ENCODE measurements at places on chromosomes 16 and 17.

DNA sequence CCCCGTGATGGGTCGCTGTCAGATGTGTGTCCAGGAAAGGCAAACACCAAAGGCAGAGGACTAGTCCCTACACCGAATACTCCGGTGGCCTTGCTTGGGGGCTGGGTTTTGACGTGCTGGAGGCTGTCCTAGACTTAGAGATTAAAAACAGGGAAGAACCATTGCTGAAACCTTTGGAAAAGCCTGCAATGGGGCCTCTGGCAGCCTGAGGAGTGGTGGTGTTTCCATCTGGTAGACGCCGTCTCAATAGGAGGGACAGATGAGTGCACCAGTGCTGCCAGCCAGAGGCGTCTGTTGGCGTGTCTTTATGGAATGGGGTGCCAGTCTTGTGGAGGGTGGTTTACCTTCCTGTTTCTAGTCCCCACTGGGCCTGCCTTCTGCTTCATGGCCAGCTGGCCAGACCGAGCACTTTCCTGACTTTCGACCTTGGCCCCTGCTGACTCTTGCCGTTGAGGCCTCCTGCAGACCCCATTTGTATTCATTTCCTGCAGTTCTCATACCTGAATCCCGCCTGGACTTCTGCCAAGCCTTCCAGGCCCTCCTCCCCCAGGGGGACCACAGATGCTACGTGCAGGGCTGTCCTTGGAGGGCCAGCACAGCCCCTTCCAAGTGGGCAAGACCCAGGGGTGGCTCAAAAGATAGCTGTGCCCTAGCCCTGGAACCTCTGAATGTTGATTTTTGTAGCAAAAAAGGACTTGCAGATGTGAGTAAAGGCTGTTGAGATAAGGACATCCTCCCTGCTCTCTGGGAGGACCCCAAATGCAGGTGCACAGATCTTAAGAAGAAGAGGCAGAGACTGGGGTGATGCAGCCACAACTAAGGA lies 1.9 kb upstream of the DNASE1 start:
- DNase-seq, result peak; percentile 17

DNA sequence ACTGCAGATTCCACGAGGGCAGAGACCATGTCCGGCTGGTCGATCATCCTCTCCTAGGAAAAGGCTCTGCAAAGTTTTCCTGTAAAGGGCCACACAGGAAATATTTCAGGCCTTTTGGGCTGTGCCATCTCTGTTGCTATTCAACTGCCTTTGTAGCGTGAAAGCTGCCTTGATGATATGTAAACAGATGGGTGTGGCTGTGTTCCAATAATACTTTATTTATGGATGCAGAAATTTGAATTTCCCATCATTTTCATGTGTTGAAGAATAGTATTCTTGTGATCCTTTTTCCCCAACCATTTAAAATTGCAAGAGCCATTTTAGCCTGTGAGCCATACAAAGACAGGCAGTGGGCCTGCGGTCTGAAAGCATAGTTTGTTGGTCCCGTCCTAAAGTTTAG lies 950.7 kb upstream of the RBFOX1 start:
- DNase-seq, result no peak

DNA sequence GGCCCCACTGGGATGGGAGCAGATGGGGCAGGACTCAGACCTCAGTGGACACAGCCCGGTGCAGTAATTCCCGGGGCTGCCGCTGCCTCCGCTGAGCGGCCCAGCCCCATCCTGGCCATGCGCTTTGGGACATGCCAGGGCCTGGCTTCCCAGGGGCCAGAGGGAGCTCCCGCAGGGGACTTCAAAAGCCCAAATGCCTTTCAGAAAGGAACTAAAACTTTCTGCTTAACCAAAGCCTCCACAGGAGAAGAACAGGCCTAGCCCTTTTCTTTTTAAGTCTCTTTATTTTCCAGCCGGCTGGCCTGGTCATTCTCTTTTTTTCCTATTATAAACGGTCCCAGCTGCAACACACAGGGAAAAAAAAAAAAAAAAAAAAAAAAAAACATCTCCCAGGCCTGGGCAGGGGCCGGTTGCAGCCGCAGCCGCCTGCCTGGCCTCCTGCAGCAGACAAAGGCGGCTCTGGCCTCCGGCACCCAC lies 10.7 kb upstream of the ZNF423 start:
- DNase-seq, result no peak

DNA sequence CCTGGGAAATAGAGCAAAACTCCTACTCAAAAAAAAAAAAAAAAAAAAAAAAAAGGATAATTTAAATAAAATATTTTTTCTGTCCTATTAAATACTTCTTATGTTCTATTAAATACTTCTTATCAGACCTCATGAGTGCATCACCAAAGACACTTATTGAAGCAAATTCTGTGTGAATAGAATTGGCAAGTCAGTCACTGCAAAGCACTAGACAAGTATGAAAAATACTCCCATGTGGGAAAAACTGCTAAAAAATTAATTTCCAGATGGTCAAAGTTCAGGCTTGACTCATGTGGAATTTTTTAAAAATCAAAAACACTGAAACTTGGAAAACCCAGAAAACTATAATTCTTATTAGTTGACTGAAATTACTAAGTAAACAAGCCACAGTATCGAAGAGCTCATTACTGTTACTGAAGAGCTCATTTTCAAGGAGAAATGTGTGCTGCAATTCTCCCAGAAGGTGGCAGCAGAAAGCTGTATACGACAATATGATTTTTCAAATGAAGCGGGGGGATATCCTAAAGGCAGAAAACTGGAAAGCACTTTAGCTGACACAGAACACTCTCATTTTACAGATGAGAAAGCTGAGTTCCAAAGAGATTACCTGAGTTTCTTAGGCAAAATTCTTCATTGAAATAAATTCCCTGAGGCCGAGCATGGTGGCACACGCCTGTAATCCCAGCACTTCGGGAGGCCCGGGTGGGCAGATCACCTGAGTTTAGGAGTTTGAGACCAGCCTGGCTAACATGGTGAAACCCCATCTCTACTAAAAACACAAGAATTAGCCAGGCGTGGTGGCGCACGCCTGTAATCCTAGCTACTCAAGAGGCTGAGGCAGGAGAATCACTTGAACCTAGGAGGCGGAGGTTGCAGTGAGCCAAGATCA lies 15.9 kb upstream of the FBXO47 start:
- no peak for DNase-seq

DNA sequence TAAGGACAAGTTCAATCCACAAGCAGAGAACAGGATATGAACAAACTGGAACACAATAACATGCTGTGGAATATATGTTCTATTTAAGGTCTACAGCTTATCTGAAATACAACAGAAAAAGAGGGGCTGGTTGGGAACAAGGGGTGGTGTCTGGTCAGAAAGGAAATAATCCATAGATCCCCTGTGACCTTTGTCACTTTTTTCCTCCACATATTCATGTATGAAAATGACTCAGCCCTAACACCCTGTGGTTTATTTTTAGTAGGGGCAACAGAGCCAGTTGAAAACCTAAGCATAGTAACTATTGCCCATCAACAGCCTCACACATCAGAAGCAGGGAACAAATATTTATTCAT lies 12.3 kb upstream of the SPAG9 start:
- DNase-seq, result no peak

- DNase-seq, result peak; percentile 6
These were observed 68.0 kb upstream of the CREBBP start for GRCh38 chr16:3948378-3948995.

- DNase-seq, result no peak
These were observed 4.2 kb upstream of the CBX4 start for GRCh38 chr17:79843474-79843815.

GRCh38 chr17:76083536-76084182 lies 4.7 kb downstream of the ZACN start:
- no peak for DNase-seq

DNA sequence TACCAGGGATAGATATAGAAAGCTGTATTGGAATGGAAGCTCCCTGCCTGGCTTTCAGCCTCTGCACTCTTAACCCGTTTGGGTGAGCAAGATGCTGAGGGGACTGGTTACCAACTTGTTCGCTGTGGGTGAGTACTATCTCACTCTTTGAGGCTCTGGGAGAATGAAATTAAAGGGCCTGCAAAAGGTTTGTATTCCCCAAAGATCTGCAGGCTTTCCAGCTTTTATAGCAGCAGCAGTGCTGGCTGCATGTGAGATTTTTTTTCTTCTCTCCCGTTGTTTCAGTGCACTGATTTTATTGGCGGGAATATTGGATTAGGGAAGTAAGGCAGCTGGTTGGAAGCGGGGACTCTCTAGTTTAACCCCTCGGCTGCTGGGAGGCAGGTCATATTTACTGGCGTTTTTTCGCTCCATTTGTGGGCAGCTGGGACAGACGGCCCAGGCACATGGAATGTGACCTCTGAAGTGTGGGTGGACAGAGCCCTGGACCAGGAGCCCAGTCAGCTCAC lies 30.9 kb downstream of the C17orf75 start:
- DNase-seq, result no peak

DNA sequence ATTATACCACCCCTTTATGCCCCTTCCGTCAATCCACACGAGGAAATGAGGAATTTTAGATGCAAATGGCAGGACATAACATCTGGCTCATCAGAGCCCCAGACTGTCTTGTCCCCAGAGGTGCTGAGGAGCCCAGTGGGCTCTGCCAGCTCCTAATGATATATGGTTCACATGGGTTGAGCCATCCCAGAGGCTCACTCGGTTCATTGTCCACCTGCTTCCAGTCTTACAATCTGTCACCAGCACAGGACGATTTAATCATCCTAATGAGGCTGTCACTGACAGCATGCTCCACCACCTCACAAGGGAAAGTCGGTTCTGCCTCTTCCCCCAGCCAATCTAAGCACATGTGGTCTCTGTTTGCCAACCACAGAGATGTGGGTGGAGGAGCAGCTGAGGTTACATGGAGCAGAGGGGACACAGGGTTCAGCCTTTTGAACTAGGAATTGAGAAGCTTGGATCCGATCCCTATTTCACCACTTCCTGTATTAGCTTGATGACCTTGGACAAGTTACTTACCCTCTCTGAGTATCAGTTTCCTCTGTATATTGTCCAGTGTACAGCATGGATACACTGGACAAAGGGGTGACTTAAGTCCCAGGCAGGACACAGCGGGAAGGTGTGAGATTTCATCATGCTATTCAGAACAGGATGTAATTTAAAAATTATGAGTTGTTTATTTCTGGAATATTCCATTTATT lies 27.0 kb upstream of the DHX8 start:
- no peak for DNase-seq

GRCh38 chr16:10121491-10121890 lies 60.7 kb downstream of the GRIN2A start:
- DNase-seq, result no peak

- DNase-seq, result peak; percentile 91
These were observed 4.5 kb upstream of the SGCA start for GRCh38 chr17:50161023-50161910.

DNA sequence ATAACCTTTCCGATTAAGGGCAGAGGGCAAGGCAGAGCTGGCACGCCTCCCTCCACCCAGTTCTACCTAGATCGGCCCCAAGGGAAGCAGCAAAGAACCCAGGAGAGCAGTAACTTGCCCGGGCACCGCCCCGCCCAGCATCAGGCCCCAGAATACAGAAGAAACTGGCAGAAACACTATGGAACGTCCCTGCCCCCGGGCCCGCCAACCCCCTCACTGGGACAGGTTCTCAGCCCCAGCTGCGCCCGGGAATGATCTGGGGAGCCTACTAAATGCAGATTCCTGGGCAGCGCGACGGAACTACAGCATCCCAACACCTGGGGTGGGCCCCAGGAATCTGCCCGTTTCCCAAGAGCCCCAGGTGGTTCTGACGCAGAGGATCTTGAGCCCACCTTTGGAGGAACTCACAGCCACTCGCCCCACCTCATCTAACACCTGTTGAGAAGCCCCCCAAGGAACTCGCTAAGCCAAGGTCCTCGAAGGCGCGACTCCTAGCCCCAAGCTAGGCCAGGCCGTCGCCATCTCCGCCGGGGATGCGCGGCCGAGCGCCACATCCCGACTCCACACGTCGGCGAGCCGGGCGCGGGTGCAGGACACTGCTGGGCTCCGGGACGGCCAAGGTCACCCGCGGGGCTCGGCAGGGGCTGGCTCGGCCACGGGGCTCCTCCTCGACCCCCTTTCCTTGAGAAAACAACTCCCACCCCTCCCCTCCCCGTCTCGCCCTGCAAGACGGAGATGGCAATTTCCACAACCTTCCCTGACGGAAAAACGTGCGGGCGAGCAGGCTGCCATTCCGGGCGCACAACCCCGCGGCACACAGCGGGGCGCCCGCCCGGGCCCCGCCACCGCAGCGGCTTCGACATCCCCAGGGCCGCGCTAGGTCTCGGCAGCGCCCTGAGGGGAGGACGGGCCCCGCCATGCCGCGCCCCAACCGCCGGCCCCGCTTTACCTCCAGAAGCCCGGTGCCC lies 913 bp downstream of the CDIP1 start:
- DNase-seq, result no peak

DNA sequence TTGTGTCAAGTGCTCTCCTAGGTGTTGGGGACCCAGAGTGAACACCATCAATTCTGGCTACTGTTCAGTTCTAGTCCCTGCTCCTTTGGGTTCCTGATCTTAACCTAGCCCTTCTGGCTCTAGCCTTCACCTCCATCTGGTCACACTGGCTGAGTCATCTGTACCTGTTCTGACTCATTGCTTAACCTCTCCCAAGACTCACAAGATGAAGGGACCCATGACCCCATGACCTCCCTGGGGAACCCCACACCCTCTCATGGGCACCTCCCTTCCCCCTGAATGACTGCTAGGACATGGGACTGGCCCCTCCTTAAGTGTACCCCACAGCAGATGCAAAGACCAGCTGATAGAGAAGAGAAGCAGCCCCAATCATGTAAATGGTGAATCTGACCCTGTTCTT lies 345.8 kb upstream of the CDH5 start:
- peak; percentile 68 for DNase-seq

- no peak for DNase-seq
These were observed 29.0 kb upstream of the ADORA2B start for GRCh38 chr17:15915961-15916360.

DNA sequence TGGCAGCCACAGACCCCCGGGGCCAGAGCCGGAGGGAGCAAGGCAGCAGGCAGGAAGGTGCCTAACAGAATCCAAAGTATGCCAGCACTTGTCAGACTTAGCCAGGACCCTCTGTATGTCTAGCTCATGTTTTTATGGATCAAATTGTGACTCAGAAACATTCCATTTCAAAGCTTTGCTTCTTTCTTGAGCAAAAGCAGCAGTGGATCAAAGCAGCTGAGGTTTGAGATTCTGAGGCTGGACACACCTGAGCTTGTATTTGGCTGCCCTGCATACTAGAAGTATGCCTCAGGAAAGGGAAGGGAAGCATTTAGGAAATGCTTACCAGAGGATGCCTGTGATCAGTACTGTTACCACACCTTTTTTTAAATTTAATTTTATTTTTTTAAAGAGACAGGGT lies 5.7 kb upstream of the MYO1C start:
- no peak for DNase-seq

DNA sequence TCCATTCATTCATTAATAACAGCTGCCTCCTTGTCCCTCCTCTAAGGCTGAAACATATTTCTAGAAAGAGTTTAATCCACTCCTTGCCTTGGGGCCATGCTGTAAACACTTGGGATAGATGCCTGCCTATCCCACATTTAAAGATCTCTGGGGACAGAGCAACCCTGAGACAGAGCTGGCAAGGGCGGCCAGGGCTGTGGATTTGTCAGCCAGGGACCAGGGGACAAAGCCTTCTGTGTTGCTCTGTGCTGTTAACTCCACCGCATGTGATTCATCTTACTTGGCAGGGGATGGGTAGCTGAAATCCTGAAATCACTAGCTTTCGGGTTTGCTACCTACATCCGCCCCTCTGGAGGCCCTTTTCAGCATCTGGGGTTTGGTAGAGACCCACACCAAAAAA lies 392.9 kb downstream of the SLC39A11 start:
- DNase-seq, result no peak

- DNase-seq, result no peak
These were observed 834.3 kb upstream of the CDH8 start for GRCh38 chr16:62870554-62870953.

- no peak for DNase-seq
These were observed 31.5 kb upstream of the ABR start for GRCh38 chr17:1211287-1211686.

GRCh38 chr17:78534492-78535272 lies 42.5 kb downstream of the DNAH17 start:
- peak; percentile 51 for DNase-seq
